ENCODE measurements at places on chromosomes 12 and 14.
A peak's percentile ranks its signal among the peaks of the same experiment; 100 is the strongest.

GRCh38 chr12:130873825-130874224, 2.0 kb downstream of the RAN start:
- DNase-seq, result no peak

GRCh38 chr14:81348061-81348460, 52.1 kb downstream of the STON2 start:
- no peak for DNase-seq

GRCh38 chr14:69010648-69011047, 31.5 kb upstream of the ACTN1 start:
- no peak for DNase-seq

DNA sequence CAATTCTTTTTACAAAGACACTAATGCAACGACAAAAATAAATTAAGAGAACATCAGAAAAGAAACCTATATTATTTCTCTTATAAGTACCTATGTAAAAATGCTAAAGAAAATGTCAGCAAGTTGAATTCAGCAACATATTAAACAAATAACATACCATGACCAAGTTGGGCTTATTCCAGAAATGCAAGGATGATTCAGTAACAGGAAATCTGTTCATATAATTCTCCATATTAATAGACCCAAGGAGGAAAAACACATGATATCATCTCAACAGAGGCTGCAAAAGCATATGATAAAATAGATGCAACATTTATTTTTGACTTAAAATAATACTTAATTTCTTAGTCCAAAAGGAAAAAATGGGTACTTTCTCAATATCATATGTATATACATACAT, 25.1 kb upstream of the GPHB5 start:
- DNase-seq, result no peak

- DNase-seq, result peak; percentile 90
These were observed at the start of gene GLI1 for GRCh38 chr12:57459750-57460467. TSS of gene GLI1 (plus strand) at chr12:57459785. CDS start at chr12:57463692, 3,907 bp downstream.

DNA sequence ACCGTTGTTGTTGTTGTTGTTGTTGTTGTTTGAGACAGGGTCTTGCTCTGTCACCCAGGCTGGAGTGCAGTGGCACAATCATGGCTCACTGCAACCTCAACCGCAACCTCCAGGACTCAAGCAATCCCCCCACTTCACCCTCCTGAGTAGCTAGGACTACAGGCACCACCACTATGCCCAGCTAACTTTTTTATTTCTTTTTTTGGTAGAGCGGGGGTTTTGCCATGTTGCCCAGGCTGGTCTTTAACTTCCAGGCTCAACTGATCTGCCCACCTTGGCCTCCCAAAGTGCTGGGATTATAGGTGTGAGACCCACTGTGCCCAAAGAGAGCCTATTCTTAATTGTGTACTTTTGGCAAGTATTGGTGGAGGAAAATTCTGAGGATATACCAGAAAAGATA, 25.7 kb downstream of the MOK start:
- no peak for DNase-seq

DNA sequence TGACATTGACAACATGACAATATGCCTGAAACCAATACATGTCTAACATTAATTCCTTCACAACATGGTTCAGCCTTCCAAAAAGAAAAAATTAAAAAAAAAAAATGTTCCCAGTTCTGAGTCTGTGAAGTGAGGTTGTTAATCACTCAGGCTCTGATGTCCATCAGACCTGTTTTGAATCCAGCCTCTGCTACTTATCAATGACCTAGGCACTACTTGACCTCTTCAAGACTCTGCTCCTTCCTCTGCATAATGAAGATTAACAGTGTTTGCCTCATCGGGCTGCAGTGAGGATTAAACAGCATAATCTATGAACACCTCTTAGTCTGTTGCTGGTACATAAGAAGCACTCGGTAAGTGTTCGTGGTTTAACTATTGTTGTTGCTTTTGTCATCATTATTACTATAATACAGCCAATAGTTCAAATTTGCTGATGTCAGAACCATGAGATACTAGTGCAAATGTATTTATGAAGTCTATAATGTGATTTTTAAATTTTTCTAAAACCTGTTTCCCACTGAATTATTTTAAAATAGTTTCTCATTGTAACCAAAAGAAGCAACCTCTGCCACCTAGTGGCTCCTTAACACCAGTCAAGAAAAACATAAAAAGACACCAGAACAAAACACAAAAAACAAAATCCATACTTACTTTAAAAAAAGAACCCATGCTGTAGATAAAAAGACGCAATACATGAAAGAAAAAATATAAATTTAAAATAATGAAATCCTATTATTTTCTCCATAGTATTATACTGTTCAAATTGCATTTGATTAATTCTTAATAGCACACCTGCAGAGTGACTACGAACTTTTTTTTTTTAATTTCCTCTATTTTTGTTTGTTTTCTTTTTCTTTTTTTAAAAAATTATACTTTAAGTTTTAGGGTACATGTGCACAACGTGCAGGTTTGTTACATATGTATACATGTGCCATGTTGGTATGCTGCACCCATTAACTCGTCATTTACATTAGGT, 20.3 kb upstream of the TMX1 start:
- DNase-seq, result no peak

GRCh38 chr12:254912-255311, 7.7 kb downstream of the SLC6A13 start:
- no peak for DNase-seq

GRCh38 chr12:74685385-74685784, 147.8 kb downstream of the ATXN7L3B start:
- no peak for DNase-seq

DNA sequence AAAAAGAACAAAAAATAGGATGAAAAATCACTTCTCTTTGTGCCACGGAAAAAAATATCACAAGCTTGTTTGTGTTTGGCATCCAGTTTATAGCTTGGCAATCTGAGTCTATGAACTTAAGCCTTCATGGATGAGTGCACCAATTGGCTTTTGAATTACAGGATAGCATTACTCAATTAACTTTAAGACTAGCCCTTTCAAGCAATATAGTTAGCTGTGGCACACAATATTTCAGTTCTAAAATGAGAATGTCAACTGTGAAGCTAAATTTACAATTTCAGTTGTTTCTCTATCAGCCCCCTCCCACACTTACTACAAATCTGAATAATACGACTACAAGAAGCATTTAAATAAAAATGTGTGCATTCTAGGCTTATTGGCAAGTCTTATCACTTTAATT, 8.3 kb downstream of the RERG start:
- no peak for DNase-seq

GRCh38 chr14:68245146-68246073, 425.8 kb downstream of the RAD51B start:
- no peak for DNase-seq

DNA sequence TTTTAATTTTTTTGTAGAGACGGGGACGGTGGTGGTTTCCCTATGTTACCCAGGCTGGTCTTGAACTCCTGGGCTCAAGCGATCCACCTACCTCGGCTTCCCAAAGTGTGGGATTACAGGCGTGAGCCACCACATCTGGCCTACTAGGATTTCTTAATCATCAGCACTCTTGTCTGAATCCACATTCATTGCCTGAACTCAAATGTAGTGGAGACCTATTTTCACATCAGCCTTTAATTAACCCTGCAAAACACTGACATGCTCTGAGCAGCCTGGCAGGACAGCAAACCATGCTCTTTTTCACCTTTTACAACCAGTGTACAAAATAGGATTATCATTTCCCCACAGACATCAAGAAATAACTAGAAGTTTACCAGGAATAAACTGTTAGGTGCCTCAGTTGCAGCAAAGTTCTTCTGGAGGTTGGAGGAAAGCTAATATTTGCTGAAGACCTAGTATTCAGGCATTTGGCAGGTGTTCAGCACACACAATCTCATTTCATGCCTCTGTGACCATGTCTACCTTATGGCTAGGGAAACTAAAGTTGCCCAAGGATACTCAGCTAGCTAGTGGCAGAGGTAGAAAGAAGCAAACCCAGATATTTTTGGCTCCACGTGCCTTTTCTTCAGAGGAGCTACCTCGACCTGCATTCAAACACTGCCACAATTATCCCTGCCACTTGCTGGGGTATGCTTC, 37.7 kb downstream of the CFL2 start:
- DNase-seq, result no peak

GRCh38 chr14:81222126-81222525, 1.4 kb upstream of the GTF2A1 start:
- DNase-seq, result no peak

DNA sequence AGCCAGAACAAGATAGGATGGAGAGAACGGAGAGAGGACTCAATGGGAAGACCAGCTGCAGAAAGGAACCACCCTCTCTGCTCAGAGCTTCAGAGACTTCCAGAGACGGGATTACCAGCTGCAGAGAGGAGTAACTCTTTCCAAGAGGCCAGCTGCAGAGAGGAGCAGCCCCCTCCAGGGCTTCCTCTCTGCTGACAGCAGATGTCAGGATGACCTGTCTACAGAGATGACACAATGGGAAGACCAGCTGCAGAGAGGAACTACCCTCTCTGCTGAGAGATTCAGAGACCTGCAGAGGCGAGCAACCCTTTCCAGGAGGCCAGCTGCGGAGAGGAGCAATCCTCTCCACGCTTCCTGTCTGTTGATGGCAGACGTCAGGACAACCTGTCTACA, 61.8 kb downstream of the KLRG1 start:
- no peak for DNase-seq

DNA sequence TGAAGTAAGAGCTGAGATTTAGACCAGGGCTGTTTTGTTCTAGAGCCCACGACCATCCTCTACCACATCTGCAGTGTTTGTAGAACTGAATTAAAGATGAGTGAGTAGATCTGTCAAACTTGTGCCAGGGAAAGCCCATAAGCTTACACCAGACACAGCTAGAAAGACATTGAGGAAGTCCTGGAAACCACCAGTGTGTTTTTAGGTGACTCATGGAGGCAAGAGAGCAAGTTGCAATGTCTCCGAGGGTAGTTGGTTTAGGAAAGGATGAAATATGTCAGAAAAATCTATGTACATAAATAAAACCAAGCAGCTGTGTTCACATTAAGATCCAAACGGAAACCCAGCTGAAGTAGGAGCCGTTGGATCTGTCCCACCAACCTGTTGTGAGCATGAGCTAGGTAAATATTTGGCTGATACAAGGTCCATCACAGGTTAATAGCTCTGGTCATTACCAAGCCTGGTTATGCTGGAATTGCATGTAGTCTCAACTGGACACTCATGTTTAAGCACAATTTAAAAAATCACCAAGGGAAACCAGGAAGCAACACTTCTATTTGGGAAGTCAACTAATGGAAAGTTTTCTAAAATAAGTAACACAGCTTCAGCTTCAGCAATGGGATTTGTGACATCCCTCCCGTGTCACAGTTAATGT, 49.9 kb upstream of the PLEKHG3 start:
- DNase-seq, result no peak

- no peak for DNase-seq
These were observed 488.0 kb upstream of the STXBP6 start for GRCh38 chr14:25537846-25538455.

Measured in left forelimb (tissue), 1 donor.